NCI-H82 (cell line): ENCODE measurements at places on chromosomes 2 and 18.

GRCh38 chr18:56952026-56952425, 194.9 kb upstream of the BOD1L2 start:
- peak; percentile 1 for DNase-seq

- DNase-seq = no peak
Observed at GRCh38 chr2:84796798-84797197, 84.1 kb downstream of the TRABD2A start.

GRCh38 chr2:128214866-128215460, 103.7 kb downstream of the HS6ST1 start:
- no peak for DNase-seq

- DNase-seq = no peak
Observed at GRCh38 chr2:23673830-23674679, 252.9 kb downstream of the ATAD2B start.

GRCh38 chr2:225457482-225457881, 58.0 kb downstream of the NYAP2 start:
- DNase-seq = no peak

GRCh38 chr2:188102881-188103280, 188.8 kb upstream of the GULP1 start:
- DNase-seq = no peak

- no peak for DNase-seq
Observed at GRCh38 chr2:13533524-13533922, 816.8 kb downstream of the TRIB2 start.

- no peak for DNase-seq
Observed at GRCh38 chr18:73917046-73917445, 230.6 kb downstream of the FBXO15 start.
